A549 (cell line): ENCODE measurements at places on chromosomes 16 and 17.

- peak; percentile 79 for DNase-seq
Observed at GRCh38 chr16:47037746-47038458, 64.4 kb upstream of the DNAJA2 start.

GRCh38 chr17:78112518-78113471 lies 15.8 kb downstream of the TMC6 start:
- DNase-seq = peak; percentile 96

DNA sequence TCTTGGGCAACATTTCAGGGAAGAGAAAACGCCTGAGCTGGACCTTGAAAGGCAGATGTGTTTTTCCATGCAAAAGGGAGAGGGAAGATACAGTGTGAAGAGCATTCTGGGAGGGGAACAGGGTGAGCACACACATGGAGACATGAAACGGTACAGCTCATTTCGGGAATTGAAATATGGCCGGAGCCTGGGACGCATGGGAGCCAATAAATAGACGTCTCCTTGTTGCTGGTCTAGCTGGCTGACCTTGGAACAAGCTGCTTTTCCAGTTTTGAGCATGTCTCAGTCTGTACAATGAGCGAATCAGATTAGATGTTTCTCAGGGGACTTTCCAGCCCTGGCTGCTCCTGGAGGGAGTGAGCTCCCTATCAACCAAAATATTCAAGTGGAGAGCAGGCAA lies 63.6 kb downstream of the ASIC2 start:
- DNase-seq = no peak

- no peak for DNase-seq
Observed at GRCh38 chr16:87201790-87202189, 115.4 kb downstream of the C16orf95 start.

DNA sequence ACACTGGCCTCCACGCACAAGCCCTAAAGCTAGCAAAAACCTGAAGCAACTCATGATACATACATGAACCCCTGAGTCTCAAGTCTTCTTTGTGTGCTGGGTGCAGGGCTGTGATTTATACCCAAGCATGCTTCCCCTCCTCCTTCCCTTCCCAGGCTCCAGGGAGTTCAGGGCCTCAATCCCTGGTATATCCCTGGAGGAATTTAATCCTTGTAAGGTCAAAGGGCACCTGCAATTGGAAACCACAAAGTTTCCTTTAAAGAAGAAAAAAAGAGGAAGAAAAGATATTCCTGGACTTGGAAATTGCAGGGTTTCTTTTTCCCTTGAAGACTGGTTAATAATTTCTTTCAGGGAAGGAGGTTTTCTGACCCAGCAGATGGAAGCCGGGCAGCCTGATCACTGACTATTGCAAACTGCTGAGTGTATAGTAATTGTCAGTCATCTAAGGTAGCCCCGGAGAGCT lies 182.3 kb downstream of the AATF start:
- no peak for DNase-seq

- DNase-seq = no peak
Observed at GRCh38 chr16:10906914-10907756, 30.1 kb downstream of the CIITA start.

DNA sequence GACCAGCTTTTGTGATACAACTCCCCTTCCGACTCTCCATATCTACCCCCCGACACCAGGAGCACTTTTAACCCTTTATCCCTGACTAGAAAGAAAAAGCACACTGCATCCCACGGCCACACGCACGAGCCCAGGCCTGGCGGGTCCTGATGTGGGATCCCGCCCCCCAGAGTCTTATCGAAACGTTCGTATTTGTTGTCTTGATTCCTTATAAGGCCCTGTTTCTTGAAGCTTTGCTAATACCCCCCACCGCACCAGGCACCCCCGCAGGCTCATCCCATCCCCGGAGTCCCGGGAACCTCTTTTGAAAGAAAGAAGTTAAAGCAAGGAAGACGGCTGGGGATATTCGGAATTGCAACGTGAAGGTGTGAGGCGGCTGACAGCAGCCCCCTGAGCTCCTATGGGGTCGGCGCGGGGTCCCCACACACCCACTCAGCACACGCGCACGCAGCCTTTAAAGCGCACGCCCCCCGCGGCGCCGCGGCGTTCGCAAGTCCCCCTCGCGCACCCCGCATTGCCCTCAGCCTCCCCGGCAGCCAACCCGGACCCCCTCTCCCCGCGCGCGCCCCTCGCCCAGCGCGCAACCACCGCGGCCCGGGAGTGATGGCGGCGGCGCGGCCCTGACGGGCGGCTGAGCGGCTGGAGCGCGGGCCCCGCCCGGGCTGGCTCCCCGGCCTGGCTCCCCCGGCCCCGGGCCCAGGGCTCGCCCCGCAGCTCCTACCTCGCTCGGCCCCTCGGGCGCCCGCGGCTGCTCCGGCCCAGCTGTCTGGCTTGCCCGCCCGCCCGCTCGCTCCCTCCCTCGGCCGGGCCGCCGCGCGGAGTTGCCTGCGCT lies 448 bp downstream of the STAT5B start:
- no peak for DNase-seq

GRCh38 chr17:78082988-78083387 lies 45.6 kb downstream of the TMC6 start:
- no peak for DNase-seq

DNA sequence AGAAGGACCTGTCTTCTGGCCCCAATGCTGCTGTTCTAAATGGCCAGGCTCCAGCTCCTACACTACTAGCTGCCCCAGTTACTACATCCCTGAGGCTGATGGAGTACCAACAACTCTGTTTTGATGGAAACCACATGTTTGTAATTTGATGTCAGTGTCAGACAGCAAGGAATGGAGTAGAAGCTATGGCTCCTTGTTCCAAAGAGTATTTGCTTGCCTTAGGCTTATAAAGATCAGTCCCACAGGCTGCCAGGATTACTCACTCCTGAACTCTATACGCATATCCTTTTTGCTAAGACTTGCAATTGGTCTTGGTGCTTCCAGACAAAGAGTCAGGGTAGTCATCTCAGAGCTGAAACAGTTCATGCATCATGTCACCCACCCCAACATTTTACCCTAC lies 139.6 kb downstream of the HS3ST3A1 start:
- no peak for DNase-seq

DNA sequence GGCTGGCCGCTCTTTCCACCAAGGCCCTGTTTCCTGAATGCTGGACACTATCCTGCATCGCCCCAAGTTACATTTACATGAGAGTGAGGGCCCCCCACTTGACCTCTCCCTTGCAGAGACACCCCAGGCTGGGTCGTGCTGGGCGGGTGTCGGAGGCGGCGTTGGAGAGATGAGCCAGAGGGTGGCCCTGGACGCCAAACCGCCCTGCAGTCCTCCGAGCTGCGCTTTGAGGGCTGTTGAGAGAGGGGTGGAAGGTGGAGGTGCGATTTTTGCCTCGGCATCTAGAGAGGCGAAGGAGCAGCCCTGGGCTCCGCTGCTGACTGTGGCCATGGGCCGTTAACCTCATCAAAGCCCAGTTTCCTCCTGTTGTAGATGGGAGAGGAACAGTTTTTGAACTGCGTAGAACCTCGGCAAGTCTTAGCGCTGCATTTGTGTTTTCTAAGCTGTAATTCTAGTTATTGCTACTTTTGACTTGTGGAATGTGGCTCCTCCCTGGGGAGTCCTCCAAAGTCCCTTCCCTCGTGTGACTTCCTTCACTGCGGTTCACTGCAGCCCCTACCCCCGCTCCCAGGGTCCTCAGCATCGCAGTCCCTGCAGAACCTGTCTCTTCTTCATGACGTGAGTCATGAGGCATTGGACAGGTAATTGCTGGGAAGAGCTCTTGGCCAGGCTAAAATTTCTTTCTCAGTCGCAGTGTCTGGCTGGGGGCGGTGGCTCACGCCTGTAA lies 986 bp upstream of the ELOB start:
- DNase-seq = no peak

DNA sequence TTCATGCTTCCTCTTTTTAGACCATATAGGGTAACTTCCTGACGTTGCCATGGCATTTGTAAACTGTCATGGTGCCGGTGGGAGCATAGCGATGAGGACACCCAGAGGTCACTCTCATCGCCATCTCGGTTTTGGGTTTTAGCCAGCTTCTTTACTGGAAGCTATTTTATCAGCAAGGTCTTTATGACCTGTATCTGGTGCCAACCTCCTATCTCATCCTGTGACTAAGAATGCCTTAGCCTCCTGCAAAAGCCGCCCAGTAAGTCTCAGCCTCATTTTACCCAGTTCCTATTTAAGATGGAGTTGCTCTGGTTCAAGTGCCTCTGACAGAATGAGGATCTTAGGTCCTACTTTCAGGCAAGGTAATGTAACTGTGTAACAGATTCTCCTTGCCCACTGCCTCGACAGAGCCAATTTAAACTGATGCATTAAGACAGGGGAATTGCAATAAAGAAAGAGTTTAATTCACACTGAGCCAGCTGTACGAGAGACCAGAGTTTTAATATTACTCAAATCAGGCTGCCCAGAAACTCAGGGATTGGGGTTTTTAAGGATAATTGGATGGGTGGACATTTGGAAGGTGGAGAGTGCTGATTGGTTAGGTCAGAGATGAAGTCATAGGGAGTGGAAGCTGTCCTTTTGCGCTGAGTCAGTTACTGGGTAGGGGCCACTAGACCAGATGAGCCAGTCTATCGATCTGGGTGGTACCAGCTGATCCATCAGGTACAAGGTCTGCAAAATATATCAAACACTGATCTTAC lies 59.9 kb upstream of the ATF7IP2 start:
- DNase-seq = no peak

DNA sequence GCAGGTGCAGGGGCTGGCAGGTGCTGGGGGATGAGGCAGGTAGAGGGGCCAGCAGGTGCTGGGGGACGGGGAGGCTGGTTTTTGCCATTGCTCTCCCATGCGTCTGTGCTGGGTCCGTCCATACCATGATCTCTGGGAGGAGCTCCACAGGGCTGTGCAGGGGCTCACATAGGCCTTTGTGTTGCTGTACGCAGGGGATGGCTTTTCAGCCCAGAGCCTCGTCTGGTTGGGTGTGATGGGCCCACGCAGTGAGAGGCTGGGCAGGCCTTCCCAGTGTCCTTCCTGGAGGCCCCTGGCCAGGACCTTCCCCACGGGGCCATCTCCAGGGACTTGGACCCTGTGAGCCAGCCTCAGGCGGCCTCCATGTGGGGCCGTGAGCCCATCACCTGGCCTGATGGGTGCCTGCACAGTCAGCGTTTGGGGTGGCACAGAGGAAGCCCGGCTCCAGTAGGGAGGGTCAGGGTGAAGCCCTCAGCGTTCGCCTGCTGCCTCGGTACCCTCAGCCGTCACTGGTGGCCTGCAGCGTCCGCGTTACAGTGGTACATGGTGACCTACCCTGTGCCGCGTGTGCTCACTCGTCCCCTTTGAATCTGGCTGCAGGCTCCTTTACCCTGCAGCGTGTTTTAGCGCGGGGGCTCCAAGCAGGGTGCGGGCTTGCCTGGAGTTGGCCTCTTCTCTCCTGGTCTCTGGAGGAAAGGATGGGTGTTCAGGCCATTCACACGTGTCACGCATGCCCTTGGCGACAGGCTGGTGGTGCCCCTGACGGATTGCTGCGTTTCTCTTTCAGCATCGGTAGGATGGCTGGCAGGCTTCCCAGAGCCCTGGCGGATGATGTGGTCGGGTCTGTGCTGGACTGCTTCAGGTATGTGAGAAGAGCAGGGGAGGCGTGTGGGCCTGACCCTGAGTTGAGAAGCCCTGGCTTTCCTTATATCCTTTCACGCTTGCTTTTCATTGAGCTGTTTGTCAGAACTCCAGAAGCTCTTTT lies 30.6 kb downstream of the ZNF750 start:
- no peak for DNase-seq

GRCh38 chr16:85370881-85371651 lies 242.1 kb upstream of the GSE1 start:
- no peak for DNase-seq
